CD4-positive, alpha-beta T cell treated with Interleukin-1 beta for 1 hour (primary cell): ENCODE measurements at places on chromosomes 4 and X.

DNA sequence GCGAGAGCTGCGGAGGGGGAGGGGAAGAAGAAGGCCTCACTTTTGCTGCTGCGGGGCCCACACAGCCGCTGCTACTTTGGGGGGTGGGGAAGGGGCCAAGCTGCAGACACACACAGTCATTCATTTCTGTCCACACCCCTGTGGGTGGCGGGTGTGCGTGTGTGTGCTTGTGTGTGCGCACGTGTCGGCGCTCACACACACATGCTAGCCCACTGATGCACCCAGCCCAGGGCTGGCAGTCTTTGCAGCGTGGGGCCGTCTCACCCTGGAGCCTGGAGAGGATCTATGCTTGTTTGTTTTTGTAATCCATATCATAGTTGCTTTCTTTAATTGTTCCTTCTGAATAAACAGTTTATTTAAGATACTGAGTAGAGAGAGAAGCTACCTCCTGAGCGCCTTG, 4.0 kb downstream of the DUSP9 start:
- no peak for DNase-seq

DNA sequence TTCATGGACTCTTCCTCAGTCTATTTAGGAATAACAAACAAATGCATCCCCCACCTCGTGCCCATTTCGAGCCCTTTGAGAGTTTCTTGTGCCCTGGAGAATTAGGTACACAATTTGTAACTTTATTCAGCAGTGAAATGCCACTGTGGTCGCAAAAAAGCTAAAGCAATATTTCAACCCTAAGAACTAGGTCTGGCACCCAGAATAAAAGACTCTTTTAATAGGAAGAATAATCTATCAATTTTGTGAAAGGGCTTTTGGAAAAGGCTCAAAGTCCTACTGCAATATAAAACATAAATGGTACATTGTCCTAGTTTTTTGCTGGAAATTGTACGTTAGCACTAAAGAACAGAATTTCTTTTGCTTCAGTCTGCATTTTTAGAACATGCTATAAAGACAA, 304.6 kb upstream of the TENM3 start:
- no peak for DNase-seq

GRCh38 chrX:46648660-46649059, 75.1 kb downstream of the CHST7 start:
- DNase-seq: no peak

GRCh38 chrX:17459008-17459611, 84.1 kb downstream of the NHS start:
- DNase-seq: no peak
